Activated CD8-positive, alpha-beta memory T cell treated with anti-CD3 and anti-CD28 coated beads for 1 hour (primary cell): ENCODE measurements at places on chromosomes 11 and 22.

GRCh38 chr11:98740321-98740720, 280.4 kb upstream of the CNTN5 start:
- DNase-seq, result no peak

GRCh38 chr22:27986459-27986858, 67.4 kb upstream of the PITPNB start:
- DNase-seq, result no peak

- DNase-seq, result no peak
Measured at GRCh38 chr11:45541693-45542434, 123.6 kb downstream of the CHST1 start.

- DNase-seq, result no peak
Measured at GRCh38 chr11:63769042-63769713, 603 bp upstream of the ZFTA start.

DNA sequence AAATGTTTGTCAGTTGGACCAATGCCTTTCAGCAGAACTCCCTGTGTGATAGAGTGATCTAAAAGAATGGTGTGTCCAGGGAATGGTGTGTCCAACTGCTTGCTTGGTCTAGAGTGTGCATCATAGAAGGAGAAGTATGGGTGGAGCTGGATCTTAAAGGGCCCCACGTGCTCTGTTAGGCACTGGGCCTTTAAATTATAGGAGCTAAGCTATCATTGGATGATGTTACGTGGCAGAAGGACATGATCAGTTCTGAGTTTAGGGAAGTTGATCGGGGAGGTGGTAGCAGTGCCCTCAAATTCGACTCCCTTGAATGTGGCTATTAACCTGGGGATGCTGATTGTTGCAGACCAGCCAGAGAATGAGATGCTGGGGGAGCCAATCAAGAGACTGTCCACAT, 16.4 kb downstream of the STX3 start:
- DNase-seq, result no peak

- DNase-seq, result no peak
Measured at GRCh38 chr22:24460418-24461089, 33.2 kb downstream of the ADORA2A start.

DNA sequence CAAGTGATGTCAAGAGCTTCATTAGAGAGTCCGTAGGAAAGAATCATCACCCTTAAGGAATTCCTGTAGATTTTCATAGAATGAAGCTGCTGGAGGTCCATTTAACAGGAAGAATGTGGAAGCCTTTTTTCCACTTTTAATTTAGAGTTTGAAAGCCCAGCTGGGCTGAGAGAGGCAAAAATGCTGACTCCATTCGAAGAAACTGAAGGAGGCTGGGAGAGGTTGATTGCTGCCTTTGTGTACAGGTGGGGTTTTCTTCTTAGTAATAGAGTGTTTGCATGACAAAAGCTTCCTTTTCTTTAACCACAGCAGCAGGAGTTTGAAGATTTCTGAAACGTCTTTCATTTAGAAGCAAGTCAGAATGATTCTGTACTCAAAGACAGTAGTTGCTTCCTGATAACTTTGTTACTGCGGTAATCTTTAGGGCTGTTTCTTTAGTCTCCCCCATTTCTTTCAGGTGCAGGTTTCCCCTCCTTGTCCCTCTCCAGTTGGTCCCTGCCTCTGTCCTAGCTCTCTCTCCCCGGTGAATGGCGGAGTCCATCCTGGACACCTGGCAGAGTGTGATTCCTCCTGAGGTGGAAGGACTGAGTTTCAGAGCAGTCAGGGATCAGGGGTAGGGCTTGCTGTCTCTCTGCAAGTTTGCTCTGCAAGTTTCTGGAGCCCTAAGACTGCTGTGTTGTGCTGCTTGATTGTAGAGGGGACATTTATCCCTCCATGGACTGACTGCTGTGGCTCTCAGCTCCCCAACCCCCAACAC, 166.2 kb downstream of the LDLRAD3 start:
- DNase-seq, result no peak

DNA sequence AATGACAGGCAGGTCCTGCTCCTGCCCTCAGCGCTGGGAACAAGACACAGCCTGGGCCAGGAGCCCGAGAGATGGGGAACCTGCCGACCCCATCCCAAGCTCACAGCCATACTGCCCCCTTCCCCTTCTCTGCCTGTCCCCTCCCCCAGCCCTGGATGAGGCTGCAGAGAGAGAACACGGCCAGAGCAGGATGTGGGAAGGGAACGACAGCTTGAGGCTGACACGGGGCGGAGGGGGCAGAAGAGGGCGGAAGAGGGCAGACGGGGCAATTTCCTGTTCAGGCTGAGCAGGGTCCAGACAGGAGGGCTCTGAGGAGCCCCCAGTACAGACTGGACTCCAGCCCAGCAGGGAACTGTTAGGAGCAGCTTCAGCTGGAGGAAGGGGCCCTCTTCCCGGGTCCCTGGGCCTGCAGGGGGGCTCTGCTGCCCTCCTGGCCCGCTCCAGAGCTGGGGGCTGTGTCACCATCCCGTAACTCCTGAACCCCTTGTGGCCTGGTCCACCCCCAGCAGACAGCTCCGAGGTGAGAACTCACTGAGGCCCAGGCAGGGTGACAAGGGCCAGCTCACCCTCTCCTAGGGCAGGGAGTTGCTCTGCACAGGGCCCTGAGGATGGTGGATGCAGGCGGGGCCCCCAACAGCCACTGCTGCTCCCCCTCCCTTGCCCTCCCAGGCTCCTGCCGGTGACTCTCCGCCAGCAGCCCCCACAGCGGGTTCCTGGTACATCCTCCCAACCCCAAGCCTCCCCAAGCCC, 5.7 kb downstream of the CTSD start:
- no peak for DNase-seq

DNA sequence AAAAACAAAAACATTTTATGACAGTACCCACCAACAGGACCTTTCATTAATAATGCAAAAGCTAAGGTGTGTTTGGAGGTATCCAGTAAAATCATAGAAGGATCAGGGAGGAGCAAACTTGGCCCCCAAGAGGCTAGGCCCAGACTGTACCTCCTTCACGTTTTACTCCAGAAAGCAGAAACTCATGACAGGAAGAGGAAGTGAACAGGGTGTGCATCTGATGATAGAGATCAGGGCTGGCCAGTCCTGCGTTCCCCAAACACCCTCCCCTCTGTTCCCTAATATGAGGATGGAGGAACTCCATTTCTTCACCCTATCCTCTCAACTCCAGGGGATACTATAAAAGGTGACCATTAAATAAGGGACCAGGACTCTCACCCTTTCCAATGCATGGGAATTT, 10.2 kb upstream of the MS4A12 start:
- no peak for DNase-seq

- no peak for DNase-seq
Measured at GRCh38 chr11:28539239-28540030, 431.2 kb downstream of the METTL15 start.

DNA sequence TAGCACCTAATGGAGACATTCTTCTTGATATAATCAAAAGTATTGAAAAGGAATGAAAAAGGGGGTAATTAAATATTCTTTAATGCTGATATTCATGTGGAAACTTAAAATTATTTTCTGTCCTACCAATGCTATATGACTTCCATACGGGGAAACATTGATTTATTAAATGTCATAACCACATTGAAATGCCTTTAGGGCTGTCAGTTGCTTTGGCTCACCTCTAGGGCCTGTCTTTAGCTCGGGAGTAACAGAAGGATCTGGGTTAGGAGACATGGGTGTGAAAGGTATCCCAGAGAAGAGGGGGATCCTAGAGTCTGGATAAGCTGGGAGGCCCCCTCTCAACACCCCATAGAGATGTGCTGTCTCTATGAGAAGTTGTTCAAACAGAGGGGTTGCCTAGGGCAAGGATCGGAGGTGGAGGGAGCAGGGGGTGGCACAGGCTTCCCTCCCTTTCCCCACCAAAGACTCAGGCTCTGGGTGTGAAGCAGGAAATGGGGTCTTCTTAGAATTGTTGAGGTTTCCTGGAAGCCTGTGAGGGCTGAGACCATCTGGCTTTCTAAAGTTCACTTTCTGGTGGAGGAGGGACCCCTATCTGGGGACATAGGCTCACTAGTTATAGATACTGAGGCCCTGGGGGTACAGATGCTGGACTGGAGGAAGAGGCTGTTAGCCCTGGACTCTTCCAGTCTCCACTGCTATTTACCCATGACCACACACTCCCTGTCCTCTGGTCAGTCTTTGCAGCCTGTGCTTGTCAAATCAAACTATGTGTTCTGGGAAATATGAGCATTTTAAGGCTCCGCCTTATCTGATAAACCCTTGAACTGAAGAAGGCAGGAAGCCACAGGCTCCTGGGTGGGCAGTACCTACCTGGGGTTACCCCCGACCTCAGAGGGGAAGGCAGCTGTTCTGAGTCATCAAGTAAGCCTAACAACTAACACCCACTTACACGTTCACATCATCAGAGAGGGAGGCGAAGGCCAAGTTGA, 55.8 kb upstream of the RRAS2 start:
- DNase-seq, result peak; percentile 48

GRCh38 chr22:37775785-37776638, 31.7 kb upstream of the GCAT start:
- no peak for DNase-seq

- DNase-seq, result no peak
Measured at GRCh38 chr11:81987829-81988472, 745.7 kb downstream of the FAM181B start.

GRCh38 chr22:21855676-21856075, 11.8 kb downstream of the MAPK1 start:
- DNase-seq, result no peak

DNA sequence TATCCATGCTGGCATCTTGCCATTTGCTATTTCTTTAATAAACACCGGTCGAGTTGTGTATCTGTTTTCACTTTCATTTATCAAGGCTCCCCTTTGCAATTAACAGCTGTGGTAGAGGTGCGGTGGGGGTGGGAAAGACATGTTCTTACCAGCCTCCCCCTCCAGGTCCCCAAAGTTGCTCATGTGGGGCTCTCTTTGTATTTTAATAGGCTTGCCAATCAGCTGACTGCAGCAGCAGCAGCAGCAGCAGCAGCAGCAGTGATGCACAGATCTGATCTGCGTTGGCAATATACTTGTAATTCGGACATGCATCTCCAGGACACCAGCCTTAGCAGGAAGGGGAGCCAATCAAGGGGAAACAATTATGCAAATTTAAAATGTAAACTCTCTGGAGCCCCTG, 40.3 kb upstream of the E2F8 start:
- no peak for DNase-seq

GRCh38 chr22:44536411-44536810, 38.4 kb upstream of the RTL6 start:
- DNase-seq, result no peak

- peak; percentile 52 for DNase-seq
Measured at GRCh38 chr11:133966921-133967598, 10.3 kb upstream of the IGSF9B start.

DNA sequence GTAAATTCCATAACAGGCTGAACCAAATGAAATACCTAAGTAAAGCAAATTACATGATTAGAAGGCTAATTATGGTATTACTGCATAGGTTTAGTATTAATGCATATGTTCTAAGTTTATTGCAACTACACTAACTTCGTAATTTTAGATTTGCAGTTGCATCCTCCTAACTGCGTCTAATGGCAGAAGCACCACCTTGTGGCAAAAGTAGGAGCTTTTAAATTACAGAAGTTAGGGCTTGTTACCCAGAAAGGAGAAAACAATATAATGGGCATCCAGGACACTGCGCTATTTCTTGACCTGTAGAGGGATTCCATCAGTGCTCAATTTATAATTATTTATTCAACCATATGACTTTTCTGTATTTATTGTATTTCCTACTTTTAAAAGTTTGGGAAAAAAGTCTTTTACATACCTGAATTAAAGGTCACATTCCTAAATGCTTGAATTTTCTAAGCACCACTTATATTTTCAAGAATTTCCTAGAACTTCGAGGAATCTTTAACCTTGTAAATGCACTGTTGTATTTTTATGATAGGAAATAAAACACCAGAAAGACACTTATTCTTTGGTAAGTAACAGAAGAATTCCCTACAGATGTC, 16.3 kb upstream of the GPR83 start:
- no peak for DNase-seq

GRCh38 chr22:21098099-21098671, 52.4 kb downstream of the LRRC74B start:
- no peak for DNase-seq

DNA sequence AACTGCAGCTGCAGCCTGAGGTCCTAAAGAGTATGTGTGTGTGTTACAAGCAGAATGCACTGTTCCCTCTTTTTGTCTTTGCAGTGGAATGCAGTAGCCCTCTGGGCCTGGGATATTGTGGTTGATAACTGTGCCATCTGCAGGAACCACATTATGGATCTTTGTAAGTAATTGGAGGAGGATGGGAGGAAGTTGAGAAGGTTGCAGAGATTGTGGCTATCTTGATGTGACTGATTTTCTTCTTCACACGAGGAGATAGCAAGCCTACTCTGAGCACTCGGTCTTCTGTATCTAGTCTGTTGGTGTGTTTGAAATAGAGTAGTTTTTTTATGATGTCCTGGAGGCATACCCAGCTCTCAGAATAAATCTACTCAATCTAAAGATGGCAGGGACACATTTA, 2.3 kb downstream of the RBX1 start:
- no peak for DNase-seq
